ENCODE measurements at places on chromosomes 16 and 17.

DNA sequence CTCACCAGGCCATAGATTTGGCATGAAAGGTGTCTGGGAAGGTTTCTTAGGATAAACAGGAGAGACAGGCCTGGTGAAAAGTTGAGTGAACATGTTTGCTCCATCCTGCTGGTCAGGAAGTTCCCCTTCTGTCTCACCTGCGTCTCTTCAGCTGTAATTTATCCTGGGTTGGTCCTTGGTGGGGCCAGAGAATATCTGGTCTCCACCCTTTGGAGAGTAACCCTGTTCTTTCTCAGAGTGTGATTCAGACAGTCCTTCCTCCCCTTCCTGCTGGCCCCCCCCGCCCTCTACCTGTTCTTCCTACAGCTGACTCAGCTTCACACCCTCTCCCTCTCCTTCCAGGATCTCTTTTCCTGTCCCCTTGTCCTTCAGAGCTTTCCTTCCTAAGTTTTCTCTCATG, 17.1 kb downstream of the MINK1 start:
- no peak for DNase-seq

GRCh38 chr17:62719586-62719985, 88.5 kb downstream of the MARCHF10 start:
- no peak for DNase-seq

GRCh38 chr16:11621920-11622651, 35.4 kb upstream of the LITAF start:
- no peak for DNase-seq

DNA sequence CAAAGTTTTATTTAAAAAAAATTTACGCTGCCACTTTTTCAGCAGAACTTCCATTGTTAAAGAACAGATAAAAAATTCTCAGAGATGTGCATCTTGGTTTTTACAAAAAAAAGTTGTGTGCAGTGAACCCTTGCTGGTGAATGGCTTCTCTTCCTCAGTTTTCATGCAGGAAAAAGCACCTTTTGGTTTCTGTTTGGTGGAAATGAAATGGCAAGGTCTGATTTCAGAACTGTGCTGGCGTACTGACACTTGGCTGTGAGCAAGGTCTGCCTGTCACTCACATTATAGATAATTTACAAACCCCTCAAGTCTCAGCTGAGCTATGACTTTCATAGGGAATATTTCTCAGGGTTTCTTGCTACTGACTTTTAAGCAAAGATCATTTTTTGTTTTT, 5.7 kb upstream of the SALL1 start:
- DNase-seq, result no peak

DNA sequence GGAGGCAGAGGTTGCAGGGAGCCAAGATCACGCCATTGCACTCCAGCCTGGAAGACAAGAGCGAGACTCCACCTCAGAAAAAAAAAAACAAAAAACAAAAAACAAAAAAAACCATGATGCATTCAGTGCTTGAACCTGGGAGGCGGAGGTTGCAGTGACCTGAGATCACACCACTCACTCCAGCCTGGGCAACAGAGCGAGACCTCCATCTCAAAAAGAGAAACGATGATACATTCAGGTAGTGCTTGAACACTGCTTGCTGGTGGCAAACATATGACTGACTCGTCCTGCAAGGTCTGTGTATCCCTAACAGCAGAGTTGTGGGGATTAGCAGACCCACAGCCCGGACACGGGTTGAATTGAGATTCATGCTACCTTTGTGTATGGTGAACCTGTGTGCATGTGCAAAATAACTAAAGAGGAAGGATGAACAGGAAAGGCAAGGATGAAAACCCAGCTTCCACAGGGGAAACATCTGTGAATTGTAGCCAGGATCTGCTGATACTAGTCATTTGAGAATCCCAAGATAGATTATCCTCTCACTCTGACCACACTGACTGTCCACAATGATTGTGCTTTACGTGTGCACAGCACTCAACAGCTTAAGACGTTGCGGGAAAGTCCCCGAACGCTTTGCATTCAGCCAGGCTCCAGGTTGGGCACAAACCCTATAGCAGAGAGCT, 52.4 kb upstream of the MRPS23 start:
- DNase-seq, result no peak

GRCh38 chr17:66829386-66829864, 5.5 kb upstream of the CACNG5 start:
- no peak for DNase-seq

DNA sequence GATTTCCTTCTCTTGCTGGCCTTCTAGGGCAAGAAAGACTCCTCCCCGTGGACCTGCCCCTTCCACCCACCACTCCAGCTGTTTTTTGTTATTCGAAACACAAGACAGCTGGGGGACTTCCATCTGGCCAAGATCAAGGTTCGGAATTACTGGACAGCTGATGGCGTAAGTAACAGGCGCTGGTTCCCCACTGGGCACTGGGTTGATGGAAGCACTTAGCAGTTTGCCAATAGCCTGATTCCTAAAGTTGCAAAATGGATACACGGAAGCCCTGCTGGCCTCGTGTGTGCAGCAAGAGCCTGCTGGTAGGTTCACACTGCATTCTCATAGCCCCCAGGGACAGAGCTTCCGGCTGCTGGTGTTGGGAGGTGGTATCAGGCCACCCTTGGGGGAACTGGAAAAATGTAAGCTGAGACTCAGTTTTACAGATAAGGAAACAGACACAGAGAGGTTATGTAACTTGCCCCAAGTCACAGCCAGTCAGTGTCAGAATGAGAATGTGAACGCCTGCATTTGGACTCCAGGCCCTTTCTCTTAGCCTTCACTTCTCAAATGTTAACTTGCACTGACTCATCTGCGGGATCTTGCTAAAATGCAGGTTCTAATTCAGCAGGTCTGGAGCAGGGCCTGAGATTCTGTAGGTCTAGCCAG, 171.7 kb downstream of the KATNIP start:
- no peak for DNase-seq

DNA sequence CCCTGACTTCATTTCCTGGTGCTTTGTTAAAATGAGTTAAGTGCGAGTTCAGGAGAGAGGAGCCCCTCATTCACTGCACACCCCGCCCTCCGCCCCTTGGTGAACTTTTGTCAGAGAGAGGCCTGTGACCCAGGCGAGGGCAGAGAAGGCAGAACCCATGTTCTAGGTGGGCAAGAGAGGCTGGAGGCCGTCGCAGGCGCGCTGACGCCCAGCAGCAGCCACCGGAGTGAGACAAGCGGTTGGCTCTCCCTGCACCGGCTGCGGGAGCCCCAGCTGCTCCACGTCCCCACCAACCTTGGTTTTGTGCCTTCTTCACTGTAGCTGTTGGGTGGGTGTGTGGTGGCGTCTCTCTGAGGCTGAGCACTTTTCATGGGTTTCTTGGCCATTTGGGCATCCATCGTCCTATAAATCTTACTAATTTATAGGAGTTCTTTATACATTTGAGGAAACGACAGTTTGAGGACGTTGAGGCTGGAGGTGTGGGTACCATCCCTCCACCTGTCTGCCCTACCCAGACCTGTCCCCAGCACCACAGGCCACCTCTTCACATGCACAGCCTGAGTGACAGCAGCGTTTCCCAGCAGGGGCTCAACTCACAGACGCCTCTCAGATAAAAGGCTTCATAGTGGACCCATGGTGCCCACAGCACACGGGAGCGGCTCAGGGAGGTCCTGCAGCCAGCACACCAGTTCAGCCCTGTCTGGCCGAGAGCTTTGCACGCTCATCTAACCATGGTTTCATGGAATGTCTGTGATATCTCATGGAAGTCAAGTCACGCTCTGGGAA, 45.2 kb upstream of the CBFA2T3 start:
- no peak for DNase-seq

GRCh38 chr17:67730731-67731130, 13.0 kb downstream of the NOL11 start:
- DNase-seq, result no peak

GRCh38 chr17:27947005-27947406, 53.8 kb upstream of the LYRM9 start:
- DNase-seq, result no peak

DNA sequence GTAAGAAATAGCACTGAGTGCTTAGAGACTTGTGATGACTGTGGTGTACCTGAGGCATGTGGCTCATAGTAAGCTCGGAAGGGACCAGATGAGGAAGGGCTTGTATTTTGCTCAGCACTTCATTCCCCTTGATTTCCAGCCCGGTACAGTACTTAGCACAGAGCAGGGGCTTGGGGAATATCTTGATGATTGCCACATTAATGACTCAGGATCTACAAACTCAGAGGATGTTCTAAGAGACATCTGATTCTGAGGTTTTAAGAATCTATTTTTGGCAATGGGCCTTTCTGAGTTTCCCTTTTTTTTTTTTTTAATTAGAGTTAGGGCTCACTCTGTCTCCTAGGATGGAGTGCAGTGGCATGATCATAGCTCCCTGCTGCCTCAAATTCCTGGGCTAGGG, 9.1 kb downstream of the ASPHD1 start:
- peak; percentile 85 for DNase-seq

GRCh38 chr17:50799582-50799981, 32.3 kb upstream of the ANKRD40CL start:
- no peak for DNase-seq

- DNase-seq, result peak; percentile 82
Measured at GRCh38 chr17:50114849-50115357, 15.1 kb downstream of the SAMD14 start.

DNA sequence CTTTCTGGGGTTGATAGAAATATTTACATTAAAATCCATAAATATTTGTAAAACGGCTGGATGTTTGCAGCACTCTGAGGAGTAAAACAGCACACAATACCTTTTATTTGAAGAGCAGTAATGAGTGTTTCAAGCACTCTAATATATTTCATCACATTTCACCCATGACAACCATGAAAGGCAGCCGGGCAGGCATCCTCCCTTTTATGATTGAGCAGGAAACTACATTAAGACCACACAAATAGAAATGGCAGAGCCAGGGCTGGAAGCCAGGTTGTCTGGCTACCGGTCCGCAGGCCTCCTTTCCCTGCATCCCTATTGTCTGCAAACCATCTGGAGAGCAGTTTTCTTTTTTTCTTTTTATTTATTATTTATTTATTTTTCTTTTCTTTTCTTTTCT, 23.1 kb upstream of the GPRC5C start:
- DNase-seq, result no peak

DNA sequence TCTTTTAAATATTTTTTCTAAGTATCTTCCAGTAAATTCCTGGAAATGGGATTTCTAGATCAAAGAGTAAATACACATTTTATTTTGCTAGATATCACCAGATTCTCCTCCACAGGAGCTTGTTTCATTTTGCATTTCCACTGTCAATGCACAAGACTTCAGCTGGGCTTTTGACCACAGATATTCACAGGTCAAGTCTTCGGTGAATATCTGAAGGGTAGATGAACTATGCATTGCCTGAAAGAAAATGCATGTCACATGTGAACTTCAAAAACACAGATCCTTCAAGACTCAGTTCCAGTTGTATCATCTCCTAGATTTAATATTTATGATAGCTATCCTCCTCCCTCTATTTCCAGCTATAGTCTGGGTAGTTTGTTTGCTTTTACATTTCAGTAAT, 963.6 kb upstream of the GOT2 start:
- DNase-seq, result no peak

GRCh38 chr17:16915752-16916556, 56.0 kb downstream of the TNFRSF13B start:
- peak; percentile 18 for DNase-seq

DNA sequence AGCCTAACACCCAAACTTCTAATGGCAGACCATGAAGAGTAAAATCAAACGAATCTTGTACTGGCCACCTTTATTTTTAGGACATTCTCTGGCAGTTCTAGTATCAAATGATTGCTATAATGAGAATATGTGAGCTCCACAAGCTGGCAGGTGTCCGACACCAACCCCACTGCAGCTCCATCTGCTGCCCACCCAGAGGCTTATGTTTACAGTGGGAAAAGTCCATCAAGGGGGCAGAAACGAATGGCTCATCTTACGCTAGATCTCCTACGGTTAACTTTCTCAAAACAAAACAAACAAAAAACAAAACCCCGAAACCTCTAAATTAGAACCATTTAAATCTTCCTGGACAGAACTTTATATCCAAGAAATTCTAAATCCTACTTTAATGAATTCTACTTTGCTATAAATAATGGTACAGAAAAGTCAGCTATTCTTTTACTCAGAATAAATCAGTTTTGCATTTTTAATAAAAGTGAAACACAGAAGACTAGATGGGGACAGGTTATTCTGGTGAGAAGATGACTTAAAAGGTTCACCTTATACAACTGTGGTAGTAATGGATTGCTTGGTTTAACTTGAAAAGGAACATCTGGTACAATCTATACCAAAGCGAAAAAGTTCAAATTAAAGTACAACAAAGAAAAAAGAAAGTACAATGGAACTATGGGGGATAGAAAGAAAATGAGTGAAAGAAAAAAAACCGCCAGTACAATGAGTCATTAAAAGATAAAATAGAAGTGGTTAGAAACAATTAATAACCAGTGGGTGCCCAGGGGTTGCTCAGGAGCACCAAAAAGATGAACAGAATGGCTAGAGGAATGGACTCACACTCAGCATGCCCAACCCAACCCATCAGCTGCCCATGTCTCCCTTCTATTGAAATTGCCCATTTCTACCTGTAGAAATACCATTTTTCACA, 40.2 kb downstream of the GRB2 start:
- no peak for DNase-seq

GRCh38 chr16:79071424-79071823, 529.1 kb downstream of the MAF start:
- no peak for DNase-seq

- no peak for DNase-seq
Measured at GRCh38 chr17:79664930-79665737, 54.3 kb upstream of the RBFOX3 start.

- no peak for DNase-seq
Measured at GRCh38 chr17:2235792-2236366, 67.7 kb downstream of the SMG6 start.

DNA sequence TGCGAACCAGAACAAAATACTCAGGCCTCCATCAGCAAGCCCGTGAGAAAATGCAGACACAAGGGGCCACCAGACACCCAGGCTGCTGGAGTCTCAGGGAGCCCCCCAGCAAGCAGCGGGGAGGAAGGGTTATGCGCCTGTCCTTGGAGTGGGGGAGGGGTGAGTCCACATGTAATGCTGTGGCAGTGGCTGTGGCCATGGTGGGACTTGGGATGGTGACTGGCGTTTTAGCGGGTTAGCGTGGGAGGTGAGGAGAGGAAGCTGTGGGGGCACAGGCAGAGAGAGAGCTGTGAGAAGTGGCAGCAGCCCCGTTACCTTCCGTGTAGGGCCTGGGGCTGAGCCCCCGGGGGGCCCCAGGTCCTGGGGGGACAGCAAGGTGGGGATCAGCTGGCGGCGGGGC, 58.3 kb downstream of the SRCIN1 start:
- DNase-seq, result peak; percentile 18

DNA sequence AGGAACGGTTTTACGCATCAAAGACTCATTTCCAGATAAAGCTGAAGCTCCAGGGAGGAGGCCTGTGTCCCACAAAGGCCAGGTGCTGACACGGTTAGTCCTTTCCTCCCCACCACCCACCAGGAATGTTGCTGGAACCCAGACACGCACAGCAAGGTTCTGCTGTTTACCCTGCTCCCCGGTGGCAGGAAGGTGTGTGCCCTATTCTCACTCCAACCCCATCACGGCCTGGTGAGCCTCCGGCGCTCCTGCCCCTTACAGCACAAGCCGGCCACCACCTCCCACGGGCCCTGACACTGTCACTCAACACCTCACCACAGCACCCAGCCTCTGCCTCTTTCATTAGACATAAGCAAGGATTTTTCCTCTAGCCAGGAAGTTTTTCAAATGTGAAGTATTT, 47.8 kb downstream of the ANKRD11 start:
- no peak for DNase-seq

Measured in inflammatory macrophage treated with lipopolysaccharide for 4 hours (primary cell).